Myocyte (in vitro differentiated cells): ENCODE measurements at places on chromosomes 11 and 22. TPM values are rescaled to one million over a fixed set of nuclear protein-coding genes. Genes with fewer than 3 reads are reported as not detected.
A peak's percentile ranks its signal among the peaks of the same experiment; 100 is the strongest.

The DYNC2H1 gene
- total RNA-seq, result 16.3 and 18.6 TPM in 2 replicates

GRCh38 chr11:80533463-80533862 is 1092.6 kb upstream of the TENM4 start:
- no peak for DNase-seq

The RGL4 gene
- 0.40 and 2.3 TPM in 2 replicates for total RNA-seq

The PRODH gene
- total RNA-seq, result 0.43 and 0.73 TPM in 2 replicates

GRCh38 chr11:78350091-78350645 is 67.5 kb downstream of the GAB2 start:
- peak; percentile 43 for DNase-seq

The DEFB131B gene
- total RNA-seq, result not detected in 2 replicates

The FBXO7 gene
- 58.1 and 62.0 TPM in 2 replicates for total RNA-seq

- no peak for DNase-seq
These were observed 19.6 kb upstream of the DRICH1 start for GRCh38 chr22:23651676-23652075.

The CYB5R2 gene
- total RNA-seq, result 0.67 TPM in 1 of 2 replicates, not detected in the other
